ENCODE measurements at places on chromosomes 7 and 10.

DNA sequence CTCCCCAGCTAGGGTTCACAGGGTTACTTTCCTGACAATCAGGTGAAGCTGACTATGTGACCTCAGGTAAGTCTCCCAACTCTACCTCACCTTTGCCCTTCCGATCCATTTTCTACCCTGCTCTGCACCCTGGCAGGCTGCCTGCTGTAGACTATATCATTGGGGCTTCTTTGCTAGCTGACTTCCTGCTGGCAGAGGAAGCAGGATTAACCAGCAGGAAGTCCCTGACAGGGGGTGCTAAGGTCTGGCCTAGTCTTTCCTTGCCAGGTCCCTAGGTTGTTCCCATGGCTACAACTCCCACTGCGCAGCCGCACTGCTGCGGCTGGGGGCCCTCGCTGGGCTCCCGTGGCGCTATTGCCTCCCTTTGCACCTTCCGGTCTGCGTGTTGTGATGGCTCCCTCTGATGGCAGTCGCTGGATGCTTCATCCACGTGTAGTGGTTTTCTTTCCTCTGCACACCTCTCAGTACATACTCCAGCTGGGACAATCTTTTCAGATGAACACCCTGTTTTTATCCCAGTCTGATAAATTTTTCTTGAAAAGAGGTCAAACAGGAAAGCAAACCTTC, 365.9 kb downstream of the REEP3 start:
- DNase-seq = no peak

DNA sequence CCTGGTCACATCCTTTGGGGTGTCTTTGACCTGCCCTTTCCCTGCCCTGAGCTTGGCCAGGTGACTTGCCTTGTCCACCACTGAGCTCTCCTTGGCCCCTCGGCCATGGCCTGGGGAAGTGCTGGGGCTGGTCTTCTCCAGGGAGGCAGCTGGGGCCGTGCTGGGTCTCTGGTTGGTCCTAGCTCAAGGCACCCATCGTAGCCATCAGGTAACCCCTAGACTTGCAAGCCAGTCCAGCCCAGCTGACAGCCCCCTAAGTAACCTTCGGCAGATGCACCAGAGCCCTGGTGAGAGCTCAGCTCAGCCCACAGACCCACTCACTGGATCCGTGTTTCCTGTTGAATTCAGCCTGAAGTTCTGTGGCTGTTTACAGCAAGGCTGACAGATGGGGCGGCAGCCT, 176.2 kb upstream of the SHH start:
- no peak for DNase-seq

- DNase-seq = no peak
Observed at GRCh38 chr7:139242741-139243281, 11.8 kb downstream of the UBN2 start.

GRCh38 chr7:91407942-91408341, 143.7 kb downstream of the FZD1 start:
- DNase-seq = no peak

- no peak for DNase-seq
Observed at GRCh38 chr10:51302316-51302715, 228.0 kb downstream of the PRKG1 start.

GRCh38 chr10:24428410-24428782, 219.5 kb downstream of the KIAA1217 start:
- DNase-seq = no peak

DNA sequence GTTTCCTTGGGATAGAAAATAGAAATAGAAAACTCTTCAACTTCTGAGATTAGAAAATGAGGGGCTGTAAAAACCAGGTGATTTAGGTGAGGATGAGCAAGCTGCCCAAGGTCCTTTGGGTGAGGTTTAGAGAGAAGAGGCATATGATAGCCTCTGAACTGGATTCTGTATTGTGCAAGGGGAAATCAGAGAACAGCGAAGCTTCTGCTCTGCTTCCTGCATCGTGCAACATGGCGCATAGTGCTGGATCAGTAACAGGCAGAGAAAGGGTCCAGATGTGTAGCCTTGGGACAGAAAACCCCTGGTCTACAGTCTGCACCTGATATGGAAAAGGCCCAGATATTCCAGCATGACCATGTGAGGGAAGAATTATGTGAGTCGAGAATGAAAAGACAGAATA, 121.7 kb downstream of the MBL2 start:
- no peak for DNase-seq

DNA sequence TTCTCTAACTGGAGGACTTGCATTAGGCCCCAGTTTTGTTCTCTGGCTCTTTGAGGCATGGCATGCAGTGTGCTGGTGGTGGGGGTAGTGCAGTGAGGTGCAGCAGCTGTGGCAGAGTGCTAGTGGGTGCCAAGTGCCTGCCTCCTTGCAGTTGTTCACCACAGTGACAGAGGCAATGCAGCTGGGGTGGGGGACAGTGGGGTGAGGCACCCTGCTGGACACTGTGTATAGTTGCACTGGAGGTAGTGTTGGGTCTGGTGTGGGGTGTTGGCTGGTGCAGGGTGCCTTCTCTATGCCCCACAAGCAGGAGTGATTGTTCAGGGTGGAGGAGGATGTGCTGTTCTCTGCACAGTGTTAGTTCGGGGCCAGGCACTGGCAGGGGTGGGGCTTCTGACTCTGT, 21.7 kb upstream of the KEL start:
- DNase-seq = no peak

DNA sequence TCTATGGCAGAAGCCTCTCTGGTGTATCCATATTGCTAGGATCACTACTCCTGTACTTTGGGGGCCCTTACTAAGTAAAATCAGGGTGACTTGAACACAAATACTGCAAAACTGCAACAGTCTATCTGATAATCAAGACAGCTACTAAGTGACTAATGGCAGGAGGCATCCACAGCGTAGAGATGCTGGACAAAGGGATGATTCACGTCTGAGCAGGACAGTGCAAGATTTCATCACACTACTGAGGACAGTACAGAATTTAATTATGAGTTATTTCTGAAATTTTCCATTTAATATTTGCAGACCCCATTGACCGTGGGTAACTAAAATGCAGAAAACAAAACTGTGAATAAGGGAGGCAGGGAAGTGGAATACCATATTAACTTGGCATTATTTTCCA, 10.4 kb downstream of the CUL2 start:
- no peak for DNase-seq

DNA sequence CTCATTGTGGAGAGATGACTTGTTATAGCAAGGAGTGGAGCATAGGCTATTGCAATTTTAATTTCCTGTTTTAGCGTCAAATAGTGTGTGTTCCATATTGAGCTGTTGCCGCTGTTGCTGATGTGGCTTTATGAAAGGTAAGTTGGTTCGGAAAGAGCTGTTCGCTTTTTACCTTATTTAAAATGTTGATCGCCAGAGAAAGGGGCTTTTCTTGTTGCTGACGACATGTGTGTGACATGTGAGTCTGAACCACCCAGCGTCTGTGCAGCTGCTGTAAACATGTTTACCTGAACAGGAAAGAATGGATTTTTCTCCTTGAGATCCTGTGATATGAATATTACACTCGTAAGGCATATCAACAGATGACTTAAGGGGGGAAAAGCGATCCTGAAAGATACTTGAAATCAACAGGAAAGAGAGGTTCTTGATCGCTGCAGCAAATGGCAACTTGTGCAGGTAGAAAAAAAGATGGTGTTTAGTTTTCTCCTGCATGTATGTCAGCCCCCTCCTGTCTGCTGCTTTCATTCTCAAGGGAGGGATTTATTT, 2.5 kb downstream of the ZEB1 start:
- no peak for DNase-seq

DNA sequence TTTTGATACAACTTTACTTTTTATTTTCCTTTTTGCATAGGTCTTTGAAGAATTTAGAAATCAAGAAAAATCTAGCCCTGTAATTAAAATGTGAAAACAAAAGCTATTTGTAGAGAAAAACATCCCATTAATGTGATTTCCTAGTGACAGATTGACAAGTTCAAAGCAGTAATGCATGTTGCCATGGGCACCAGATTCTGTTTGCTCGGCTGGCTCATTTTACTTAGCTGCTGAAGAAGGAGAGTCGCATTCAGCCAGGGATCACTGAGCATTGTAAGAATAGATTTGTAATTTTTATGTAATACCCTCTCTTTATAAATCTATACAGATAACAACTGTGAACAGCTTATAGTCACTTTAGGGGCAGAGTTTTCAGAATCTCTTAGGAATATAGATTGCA, 28.5 kb downstream of the DNAJB9 start:
- DNase-seq = no peak

DNA sequence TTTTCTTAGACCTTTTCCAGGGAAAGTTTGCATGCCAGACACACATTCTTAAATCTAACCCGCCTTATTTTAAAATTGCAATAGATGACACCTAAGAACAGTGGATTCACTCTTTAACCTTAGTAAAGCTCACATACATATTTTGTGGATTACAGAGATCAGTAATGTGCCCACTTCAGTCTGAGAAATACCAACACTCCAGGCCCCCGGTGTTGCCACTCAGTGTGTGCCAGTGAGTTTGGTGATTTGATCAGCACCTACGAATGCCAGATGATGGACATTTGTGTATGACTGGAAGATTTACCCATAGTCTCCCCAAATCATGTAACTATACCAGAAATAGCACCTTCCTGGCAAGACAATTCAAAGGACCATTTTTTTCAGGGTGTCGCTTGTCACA, 2.6 kb downstream of the LRRN3 start:
- no peak for DNase-seq
